ENCODE measurements at places on chromosomes 2 and 18.

DNA sequence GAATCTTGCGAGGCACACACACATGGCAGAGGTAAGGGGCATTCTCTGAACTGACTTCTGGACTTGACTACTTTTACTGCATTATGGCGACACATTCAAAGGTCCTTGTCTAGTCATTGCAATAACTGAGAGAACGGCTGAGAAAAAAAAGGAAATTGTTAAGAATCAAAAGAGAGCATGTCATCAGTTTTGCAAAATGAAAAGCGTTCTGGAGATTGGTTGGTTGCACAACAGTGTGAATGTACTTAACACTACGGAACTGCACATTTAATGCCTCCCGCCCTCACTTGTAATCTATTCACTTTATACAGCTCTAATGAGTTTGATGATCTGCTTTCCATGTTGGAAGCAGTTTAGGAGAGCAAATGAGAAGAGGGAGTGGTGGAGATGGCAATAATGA, 68.5 kb upstream of the NFU1 start:
- DNase-seq = no peak

GRCh38 chr2:227606476-227606875, 7.8 kb downstream of the SCYGR2 start:
- DNase-seq = no peak

GRCh38 chr2:2031101-2031500, 286.8 kb upstream of the PXDN start:
- DNase-seq = no peak

- no peak for DNase-seq
Observed at GRCh38 chr2:238897911-238898311, 50.0 kb downstream of the TWIST2 start.

- DNase-seq = no peak
Observed at GRCh38 chr18:71797554-71797953, 746.6 kb downstream of the CBLN2 start.

DNA sequence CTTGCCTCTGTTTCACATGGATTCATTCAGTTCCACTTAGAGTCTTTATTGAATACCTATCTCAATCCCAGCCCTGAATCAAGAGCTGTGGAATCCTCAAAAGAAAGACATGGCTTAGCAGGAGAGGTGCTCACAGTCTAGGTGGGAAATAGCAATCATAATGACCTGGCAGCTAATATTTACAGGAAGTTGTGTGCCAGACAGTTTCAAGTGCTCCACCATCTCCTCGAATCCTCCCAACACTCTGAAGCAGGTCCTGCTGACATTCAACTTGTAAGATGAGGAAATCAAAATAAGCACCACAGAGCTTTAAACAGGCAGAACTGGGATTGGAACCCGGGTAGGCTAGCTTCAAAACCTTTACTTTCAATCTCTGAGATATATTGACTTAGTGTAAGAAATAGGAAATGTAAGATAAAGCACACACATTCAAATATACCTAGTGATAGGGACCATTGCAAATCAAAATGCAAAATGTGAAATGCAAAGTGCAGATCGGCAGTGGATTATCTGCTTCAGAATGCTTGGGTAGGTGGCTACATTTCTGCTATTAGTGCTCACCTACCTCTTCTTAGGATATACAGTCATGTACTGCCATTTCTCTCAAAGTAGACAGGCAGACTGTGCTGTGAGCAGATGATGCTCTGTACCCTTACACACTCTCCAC, 182.0 kb downstream of the PRKCE start:
- DNase-seq = no peak

- no peak for DNase-seq
Observed at GRCh38 chr2:64639691-64640090, 14.0 kb downstream of the SERTAD2 start.

DNA sequence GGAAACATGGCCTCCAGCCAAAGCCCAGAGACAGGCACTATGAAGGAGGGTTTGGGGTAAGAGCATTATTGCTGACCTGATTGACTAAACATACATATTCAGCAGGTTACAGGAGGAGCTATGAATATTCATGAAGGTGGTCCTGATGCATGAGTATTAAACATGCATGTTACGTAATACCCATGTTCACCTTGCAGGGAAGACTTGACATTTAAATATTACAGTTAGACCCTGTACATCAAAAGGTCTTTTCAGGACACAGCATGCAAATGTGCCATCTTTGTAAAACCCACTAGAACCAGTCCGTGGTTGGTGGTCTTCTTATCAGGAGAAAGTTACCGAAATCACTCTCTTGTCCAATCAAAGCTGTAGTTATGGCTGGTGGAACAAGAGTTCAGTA, 59.9 kb downstream of the XRCC5 start:
- DNase-seq = no peak

DNA sequence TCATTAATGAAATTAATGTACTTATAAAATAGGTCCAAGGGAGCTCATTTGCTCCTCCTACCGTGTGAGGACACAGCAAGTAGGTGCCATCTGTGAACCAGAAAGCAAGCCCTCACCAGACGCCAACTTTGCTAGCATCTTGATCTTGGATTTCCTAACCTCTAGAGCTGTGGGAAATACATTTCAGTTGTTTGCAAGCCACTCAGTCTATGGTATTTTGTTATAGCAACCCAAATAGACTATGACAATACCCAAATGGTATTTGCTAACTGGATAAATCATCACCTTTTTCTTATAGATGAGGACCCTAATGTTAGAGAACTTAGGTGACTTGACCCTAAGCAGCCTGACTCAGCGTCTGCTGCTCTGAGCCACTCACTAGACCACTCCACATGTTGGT, 379.6 kb downstream of the HRH4 start:
- no peak for DNase-seq

GRCh38 chr18:57336343-57336742, 16.0 kb upstream of the ST8SIA3 start:
- DNase-seq = no peak

GRCh38 chr18:31297248-31297647, 20.7 kb upstream of the DSG1 start:
- no peak for DNase-seq

DNA sequence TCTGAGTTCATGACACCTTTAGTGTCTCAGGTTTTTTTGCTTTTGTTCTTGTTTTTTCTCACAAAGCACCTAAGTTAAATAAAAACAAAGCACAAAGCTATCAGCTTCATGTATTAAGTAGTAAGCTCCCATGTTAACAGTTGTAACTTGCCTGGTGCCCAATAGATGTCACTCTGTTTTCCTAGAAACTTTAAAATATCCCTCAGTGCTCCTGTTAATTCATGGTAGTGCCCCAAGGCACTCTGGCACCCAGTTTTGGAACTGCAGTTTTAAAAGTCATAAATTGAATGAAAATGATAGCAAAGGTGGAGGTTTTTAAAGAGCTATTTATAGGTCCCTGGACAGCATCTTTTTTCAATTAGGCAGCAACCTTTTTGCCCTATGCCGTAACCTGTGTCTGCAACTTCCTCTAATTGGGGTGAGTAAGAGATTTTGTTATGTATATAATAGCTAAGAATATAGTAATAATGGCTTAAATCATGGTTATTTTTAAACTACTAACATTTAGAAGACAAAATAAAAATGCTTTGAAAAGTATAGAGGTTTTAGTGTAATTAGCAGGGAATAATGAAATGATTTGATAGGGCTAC, 555.0 kb upstream of the TMEFF2 start:
- peak; percentile 1 for DNase-seq

GRCh38 chr2:121649149-121649595, at the start of gene CLASP1:
Gene CLASP1 (minus strand): TSS chr2:121649462. CDS start chr2:121605895, 43,567 bp downstream.
- DNase-seq = no peak

DNA sequence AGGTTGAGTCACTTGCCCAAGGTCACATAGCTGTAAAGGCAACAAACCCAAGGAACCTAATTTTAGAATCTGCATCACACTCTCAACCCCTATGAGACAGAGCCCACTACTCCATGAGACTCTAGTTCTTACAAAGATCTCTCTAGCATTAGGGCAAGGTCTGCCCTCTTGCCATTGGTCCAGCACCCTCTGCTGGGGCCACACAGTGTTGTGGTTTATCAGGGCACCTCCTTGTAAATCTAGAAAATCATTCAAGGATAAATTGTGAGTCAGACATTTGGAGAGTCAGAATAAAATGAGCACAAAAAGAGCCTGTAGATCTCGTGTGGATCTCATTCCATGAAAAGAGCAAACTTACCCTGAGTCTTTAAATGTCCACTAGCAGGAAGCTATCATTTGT, 91.2 kb downstream of the SLC8A1 start:
- peak; percentile 56 for DNase-seq

DNA sequence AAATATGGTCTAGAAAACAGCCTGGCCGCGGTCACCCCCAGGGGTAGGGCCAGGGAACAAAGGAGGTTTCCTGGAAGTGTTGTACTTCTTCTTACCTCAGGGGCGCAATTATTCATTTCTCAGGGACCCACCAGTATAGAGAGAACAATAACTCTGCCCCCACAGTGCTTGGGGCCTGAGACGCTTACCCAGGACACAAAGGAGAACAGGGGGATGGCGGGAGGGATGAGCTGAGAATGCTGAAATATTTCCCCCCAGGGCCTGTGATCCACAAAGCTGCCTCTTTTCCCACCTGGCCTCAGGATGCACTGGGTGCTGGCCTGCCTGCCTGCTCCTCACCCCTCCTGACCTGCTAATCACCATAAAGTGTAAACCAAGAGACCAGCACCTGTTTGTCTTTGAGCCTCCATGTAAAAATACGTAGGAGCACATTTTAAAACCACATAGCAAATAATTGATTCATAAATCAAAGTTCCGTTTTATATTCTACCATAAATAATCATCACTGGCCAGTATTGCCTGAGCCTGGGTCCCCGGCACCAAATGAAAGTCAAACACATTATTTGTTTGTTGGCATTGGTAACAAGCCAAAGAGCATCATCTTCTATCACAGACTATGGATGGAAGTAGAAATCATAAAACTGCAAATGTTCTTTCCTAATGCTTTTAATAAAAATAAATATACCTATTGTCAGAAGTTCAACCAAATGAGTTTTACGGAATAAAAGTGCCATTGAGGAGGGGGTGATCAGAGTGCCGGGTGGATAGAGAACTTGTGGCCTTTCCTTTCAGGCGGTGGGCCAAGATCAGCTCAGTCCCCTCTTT, 67.3 kb upstream of the RMDN2 start:
- DNase-seq = no peak

- no peak for DNase-seq
Observed at GRCh38 chr2:119849838-119850565, 90.3 kb downstream of the PTPN4 start.

DNA sequence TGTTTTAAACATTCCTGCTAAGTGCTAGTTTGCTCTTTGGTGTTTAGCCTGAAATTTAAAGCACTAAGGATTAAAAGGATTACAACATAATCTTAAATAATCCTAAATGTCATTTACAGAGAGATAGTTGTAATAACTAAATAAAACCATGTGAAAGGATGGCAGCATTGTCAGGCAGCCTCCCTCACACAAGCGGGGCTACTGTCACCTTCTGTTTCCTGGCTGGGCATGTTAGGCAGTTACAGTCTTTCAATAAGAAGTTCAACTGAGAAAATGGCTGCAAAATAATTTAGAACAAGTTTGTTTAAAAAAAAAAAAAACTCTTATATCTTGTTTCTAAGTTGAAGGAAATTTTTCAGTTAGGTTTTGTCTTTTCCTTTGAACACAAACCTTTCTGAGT, 124.9 kb downstream of the ARHGAP15 start:
- DNase-seq = no peak

DNA sequence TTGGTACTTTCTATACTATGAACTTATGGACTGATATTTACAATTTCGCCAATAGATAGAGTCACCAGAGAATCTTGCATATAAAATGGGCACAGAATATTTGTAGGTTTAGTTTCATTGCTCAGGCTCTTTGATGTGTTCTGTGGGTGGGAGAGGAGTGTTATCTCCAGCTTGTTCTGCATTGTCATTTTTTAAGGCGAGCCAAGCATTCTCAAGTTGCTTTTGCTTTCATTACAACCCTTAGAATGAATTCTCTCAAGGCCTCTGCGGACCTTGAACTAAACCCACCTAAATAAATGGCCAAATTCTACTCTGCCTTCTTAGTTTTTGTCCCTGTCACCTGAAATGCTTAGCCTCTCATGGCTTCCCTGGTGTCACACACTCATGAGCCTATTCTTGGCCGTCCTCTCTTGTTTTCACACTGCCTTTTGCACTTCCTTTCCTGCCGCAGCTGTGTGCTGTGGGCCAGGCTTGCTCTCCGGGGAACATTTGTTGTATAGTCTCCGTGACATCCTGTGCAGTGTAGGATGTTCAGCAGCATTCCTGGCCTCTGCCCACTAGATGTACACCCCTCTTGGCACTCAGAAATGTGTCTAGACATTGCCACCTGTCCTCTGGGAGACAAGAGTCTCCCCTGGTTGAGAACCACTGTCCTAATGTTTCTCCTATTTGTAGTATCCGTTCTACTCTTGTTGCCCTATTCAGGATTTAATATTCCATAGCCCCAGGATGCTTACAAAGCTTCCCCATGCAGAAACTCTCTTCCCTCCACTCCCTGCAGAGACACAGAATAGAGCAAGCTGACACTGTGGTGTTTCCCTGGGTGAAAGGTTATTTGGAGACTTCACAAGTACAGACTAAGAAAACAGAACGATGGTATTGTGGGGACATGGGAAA, 255.6 kb downstream of the PTPRM start:
- DNase-seq = no peak

DNA sequence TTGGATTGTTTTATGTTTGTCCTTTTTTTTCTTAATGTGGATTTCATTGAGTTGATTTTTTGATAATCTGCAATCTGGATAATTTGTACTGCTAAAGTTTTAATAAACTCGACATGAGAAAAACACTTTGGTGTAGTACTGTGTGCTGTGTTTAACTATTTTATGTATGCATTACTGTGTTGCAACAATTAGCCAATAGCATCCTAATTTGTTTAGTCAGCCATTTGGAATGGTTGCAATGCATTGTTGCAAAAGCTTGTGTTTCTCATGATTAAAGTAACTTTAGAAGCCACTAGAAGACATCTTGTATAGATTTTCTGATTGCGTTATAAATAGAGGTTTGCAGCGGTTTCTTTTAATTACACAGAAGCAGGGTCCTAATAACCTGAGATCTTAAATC, 53.5 kb downstream of the PPIG start:
- DNase-seq = no peak

DNA sequence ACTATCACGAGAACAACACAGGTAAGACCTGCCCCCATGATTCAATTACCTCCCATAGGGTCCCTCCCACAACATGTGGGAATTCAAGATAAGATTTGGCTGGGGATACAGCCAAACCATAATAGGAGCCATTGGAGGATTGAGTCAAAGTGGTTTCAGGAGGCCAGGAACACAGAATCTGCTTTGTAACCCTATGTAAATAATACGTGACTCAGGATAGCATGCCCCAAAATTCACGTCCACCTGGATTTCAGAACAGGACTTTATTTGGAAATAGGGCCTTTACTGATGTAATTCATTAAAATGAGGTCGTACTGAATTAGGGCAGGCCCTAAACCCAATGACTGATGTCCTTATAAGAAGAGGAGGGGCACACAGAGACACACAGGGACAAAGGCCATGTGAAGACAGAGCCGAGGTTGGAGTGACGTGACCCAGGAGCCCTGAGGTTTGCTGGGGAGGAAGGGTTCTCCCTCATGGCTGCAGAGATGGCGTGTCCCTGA, 16.0 kb upstream of the CNDP2 start:
- no peak for DNase-seq

DNA sequence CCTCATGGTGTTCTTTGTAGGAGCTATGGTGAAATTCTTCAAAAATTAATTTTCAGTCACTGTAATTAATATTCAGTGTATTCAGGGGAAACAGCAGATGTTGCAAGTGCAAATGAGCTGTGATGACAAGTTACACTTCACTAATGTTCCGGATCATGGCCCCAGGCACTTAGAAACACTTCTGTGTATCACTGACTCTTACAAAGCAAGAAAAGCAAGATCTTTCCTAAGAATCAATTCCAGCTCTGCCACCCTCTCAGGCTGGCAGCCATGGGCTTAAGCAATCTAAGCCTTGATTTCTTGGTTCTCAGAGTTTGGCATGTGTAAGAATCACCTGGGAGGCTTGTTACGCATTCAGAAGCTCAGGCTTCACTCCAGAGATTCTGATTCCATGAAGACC, 78.0 kb downstream of the MARCHF4 start:
- no peak for DNase-seq

All from kidney epithelial cell (primary cell).